EL (cell line): ENCODE measurements at places on chromosomes 16 and 17.
A peak's percentile ranks its signal among the peaks of the same experiment; 100 is the strongest.

- no peak for DNase-seq
These were observed 5.9 kb downstream of the CHMP6 start for GRCh38 chr17:80997424-80998117.

DNA sequence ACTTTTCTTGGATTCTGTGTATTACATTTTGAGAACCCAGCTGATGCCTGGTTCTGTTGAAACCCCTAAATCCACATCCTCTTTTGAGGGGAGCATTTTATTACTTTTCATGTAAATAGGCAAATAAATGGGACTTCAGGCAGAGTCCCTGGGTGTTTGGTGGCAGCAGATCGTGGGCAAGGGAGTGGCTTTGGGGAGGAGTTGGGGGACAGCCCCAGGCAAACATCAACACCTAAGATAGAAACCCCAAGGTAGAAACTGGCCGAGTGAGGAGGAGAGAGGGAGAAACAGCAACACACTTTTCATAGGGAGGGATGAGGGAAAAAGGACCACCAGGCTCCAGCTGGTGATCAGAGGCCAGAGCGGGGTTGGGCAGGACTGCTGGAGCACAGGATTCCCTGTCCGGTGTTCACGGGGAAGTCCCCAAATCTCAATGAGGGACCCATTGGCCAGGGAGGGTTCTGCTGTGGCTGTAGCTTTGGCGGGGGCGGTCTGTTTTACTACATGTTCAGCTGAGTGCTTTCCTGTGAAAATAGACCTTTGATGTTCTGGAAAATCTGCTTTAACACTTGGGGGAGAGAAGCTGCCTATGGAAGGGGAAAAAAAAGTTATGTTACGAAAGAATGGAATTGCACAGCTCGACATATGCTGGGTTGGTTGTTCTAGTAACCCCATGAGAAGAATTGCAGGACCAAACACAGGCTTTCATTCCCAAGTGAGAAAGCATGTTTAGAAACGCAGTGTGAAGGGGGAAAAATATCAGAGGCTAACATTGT is 46.6 kb downstream of the MSI2 start:
- no peak for DNase-seq

DNA sequence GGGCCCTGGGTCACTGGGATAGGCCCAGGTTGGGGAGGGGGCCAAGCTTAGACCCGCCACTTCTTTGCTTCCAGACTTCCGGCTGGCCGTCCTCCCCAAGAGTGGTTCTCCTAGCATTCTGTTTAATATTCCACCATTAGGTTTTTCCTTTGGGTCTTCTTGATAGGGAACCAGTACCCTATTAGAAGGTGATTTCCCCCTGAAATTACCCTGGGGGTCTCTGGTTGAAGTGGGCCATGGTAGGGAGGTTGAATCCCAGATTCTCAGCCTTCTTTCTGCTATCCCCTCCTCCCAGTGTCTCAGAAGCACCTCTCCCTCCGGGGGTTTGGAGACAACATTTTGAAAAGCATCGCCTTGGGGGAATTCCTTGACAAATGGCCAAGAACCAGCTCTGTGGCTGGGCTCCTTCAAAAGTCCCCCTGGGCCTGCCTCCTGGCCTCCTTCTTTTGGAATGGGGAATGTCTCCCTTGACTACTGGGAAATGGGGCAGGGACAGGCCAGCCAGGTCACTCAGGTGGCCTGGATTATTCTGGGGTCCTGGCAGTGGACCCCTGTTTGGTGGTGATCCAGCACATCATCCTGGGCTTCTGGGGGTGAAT is 5.7 kb downstream of the LASP1 start:
- peak; percentile 87 for DNase-seq

DNA sequence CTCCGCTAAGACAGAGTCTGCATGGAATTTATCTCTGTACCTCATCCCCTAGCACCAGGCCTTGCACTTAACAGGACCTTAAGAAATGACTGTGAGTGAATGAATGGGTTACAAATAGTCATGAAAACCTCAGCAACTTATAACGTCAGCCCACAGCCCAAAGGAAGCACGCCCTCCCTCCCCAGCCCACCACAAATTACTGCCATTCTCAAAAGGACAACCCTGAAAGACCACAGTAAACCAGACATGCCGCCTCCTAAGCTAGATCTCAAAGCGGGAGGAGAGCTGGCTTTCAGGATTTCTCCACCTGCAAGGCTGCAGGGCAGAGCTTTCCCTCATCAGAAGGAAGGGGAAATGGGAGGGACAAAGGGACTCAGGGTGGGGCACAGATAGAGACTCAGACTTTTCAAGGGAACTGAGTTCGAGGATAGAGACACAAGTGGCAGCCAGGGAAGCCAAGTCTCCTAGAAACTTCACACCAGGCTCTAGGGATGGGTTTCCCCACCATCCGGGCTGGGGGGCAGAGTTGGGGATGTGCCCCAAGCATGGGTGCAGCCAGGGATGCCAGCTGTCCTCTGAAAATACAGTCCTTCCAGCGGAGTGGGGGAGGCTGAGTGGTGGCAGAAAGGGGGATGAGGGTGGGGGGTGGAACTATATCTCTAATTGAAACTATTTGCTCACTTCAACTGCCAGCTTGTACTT is 56.7 kb downstream of the PLXDC1 start:
- no peak for DNase-seq

DNA sequence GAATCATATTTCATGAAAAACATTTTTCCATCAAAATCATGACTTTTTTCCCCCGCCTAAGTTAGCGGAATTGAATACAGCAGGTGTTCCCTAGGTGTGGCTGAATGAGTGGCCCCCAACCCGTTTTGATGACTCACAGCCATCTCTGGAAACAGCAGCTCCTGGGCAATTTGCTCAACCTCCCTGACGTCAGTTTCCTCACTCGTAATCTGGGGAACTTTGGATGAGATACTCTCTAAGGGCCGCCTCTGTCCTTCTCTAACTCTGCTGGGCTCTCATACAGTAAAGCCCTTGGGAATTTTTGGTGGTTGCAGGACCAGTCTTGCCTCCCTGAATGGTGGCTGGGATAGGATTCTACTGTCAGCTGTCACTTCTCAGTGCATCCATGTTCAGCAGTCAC is 11.6 kb upstream of the NTN1 start:
- no peak for DNase-seq

DNA sequence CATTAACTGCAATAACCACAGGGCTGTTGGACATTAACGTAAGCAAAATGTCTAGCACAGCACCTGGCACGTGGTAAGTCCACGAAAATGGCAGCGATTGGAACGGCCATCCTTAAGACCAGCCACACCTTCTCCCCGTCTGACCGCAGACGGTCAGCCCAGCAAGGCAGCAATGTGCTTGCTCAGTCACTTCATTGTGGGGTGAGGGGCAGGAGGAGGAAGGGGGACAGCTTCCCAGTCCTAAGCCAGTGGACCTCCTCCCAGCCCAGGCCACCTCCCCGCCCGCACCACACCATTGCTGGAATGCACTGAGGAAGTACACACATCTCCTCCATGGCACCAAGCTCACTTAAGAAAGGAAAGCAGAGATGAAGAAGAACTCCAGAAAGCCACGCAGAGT is 8.6 kb upstream of the MYLK3 start:
- DNase-seq = no peak

- no peak for DNase-seq
These were observed 263.6 kb upstream of the DYNLRB2 start for GRCh38 chr16:80277182-80277581.

- peak; percentile 92 for DNase-seq
These were observed at the start of gene CARHSP1 for GRCh38 chr16:8868416-8869211. CARHSP1 (minus strand) TSS chr16:8869006; CDS start chr16:8859328, 9,678 bp downstream.

DNA sequence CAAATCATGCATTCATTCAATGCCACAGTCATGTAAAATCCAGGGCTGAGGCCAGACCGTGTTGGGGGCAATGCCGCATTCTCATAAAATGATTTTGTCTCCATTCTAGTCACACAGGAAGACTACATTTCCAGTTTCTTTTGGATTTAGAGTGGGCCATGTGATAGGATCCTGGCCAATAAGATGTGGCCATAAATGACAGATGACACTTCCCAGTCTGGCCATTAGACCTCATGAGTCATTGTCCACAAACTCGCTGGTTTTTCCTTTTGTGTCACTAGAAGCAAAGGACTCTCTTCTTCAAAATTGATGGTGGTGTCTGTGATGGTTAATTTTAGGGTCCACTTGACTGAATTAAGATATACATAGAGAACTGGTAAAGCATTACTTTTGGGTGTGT is 352.3 kb downstream of the UTP18 start:
- no peak for DNase-seq

- DNase-seq = no peak
These were observed 73.1 kb downstream of the CEP95 start for GRCh38 chr17:64579917-64580316.

DNA sequence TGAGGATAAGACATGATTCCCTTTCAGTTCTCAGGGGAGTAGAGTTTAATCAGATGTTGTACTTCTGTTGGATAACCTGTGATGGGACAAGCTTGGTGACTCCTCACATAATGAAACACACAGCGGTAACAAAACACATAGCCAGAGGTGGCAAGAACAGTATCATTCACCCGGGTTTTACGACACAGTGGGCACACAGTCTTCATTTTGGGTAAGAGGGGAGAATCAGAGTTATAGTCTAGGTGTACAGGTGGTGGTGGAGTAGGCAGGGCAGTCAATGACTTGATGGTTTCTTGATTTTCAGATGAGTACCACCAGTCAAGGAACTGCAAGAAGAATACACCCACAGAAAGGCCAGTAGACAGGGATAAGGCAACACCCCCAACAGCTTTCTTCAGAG is 2.6 kb downstream of the PEX12 start:
- DNase-seq = no peak

DNA sequence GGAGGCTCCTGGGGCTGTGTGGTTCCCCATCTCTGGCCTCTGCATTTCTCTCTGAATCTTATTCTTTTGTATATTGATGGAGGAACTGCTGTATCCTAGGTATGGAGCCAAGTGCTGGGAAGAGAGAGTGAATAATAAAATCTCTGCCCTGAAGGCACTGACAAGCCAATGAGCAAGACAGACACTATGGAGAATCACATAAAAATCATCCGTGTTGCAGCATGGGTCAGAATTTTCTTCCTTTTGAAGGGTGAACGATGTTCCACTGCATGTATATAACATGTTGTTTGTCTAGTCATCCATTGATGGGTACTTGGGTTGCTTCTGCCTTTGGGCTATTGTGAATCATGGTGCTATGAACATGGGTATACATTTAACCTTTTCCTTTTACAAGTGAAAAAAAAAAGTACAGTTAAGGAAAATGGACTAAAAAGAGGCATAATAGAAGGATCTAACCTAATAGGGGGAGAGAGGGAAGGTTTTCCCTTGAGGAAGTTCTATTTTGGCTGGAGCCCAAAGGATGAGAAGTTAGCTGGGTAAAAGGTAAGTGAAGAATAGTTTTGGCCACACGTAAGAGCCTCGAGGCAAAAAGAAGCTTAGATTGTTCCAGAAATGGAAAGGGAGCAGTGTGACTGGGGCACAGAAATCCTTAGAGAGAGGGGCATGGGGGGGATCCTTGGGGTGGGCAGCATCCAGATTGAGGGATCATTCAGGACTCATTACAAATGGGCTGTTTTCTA is 32.3 kb upstream of the GNA13 start:
- peak; percentile 48 for DNase-seq

- peak; percentile 63 for DNase-seq
These were observed 987 bp downstream of the SLC16A5 start for GRCh38 chr17:75088465-75089417.

DNA sequence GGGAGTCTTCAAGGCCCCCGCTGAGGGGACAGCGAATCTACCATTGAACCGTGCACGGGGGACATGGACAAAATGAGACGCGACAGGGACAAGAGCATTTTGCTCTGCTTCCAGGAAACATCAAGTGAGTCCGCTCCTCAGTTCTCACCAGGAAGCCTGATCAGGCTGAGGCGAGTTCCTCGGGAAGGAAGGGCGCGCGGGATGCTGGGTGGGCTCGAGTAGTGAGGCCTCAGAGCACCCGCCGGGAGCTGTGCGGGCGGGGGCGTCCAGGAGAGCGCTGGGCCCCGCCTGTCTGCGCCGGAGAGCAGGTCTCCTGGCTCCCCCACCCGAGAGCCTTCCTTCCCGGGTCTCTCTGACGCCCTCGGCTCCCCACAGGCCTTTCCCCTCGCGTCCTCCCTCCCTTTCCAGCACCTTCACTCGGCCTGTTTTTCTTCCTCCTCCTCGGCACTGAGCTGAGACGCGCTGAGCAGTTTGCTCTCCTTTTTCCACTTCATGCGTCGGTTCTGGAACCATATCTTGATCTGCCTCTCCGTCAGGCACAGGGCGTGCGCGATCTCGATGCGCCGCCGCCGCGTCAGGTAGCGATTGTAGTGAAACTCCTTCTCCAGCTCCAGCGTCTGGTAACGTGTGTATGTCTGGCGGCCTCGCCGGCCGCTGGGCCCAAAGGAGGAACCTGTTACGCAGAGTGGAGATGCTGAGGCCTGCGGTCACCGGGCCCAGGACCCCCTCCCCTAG is 2.6 kb upstream of the HOXB5 start:
- DNase-seq = no peak

DNA sequence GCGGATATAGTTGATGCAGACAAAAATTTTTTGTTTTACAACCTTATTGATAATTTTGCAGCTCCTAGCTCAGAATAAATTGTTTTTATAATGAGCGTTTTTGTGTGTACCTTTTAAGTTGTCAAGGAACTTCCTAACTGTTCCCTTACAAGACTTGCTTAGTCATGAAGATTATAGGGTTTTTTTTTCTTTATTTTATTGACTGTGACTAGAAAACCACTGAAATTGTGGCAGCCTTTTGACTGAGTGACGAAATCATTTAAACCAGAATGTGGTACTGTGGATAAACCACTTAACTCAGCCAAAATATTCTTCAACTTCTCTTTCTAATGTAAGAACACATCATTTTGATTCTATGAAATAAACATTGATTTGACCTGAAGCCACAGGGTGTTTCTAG is 40.8 kb upstream of the VPS4A start:
- DNase-seq = no peak

- no peak for DNase-seq
These were observed 30.8 kb downstream of the MPRIP start for GRCh38 chr17:17073030-17073564.

- DNase-seq = no peak
These were observed 107.6 kb downstream of the RMI2 start for GRCh38 chr16:11452746-11453389.

DNA sequence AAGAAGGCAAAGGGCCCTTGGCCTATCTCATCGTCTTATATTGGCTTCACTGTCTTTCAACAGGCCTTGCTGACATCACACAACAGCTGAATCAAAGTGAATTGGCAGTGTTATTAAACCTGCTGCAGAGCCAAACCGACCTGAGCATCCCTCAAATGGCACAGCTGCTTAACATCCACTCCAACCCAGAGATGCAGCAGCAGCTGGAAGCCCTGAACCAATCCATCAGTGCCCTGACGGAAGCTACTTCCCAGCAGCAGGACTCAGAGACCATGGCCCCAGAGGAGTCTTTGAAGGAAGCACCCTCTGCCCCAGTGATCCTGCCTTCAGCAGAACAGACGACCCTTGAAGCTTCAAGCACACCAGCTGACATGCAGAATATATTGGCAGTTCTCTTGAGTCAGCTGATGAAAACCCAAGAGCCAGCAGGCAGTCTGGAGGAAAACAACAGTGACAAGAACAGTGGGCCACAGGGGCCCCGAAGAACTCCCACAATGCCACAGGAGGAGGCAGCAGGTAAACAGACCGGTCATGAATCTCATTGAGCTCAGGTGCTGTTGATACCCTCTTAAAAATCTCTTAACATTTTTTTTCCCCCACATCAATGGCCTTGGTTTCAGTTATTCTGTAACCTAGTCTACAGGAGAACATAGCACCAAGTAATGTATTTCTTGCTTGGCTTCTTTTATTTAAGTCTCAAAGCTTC is 64.7 kb downstream of the CDK12 start:
- DNase-seq = no peak
